ENCODE measurements at places on chromosomes 7 and 10.

DNA sequence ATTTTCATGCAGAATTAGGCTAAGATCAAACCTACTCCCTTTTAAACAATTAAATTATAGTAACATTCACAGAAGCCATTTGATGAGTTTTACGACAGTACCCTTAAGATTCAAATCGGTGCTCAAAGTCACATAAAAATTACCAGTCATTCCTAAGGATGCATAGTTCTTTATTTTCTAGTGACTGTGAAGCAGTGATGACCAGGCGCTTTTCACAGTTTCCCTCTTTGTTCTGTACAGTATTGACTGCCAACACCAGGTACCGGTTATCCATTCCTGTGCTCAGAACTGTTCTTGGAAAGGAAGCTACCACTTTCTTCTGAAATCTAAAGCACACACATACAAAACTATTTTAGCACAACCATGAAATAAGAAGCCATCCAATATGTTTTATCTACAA, 1.9 kb downstream of the DNA2 start:
- DNase-seq, result no peak

GRCh38 chr10:69089638-69090599, 2.0 kb downstream of the SRGN start:
- no peak for DNase-seq

DNA sequence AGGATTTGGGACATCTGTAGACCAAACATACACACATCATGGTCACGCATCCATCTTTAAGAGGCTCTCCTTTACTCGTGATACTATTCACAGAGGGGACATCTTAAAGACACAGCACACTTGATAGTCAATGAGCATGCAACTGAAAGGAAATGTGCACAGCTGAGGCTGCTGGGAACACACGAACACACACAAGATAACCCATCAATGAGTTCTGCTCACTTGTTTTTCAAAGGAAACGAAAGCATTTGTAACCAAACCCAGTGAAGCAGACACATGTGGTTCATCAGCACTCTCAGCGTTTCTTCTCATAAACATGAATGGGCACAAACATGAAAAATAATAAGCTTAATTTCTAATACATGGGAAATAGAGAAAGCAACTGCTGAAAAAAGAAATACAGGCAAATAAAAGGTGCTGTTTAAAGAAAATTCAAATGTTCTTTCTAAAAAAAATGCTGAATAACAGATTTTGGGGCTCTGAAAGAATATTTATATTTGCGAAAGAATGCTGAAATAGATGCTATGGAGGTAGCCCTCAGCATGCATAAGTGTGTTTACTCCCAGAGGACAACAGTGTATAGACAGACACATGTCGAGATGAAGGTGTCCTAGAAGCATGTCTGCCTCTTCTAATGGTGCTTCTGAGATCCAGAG, 59.7 kb upstream of the LAMB4 start:
- DNase-seq, result no peak

- no peak for DNase-seq
Observed at GRCh38 chr7:68610701-68611100, 987.6 kb upstream of the AUTS2 start.

DNA sequence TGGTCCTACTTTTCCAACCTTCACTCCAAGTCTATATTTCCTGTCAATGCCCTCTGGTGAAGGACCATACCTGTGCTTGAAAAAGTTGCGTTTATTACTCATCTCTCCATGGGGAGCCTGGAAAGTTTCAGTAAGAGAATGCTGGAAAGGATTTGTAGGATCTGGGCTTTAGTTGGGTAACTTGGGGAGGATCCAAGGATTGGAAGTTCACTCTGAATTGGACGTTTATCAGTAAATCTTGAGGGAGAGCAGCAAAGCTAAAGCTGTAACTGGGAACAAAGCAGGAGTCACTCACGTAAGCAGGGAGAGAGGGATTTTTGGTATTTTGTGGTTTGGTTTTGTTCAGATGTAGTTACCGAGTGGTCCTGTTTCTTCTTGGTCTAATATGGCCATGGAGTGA, 51.4 kb upstream of the NPVF start:
- DNase-seq, result no peak

- DNase-seq, result peak; percentile 77
Observed at GRCh38 chr7:92751902-92752901, 84.2 kb downstream of the CDK6 start.

DNA sequence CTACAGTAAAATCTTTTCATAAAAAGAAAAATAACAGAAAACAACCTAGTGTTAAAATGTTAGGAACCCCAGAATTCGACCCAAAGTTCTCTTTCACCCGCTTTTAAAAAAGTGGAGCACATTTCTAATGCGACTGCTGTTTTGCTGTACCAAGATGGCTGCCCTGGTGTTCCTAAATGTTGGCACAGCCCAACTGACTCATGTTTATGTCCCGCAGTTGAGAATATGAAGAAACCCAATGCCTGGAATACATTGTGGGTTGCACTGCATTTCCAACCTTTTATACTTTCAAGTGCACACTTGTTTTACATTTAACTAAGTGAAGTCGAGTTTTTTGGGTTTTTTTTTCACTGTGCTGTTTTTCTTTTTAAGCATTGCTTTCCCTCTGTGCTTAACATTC, 944 bp downstream of the STEAP1B start:
- no peak for DNase-seq

DNA sequence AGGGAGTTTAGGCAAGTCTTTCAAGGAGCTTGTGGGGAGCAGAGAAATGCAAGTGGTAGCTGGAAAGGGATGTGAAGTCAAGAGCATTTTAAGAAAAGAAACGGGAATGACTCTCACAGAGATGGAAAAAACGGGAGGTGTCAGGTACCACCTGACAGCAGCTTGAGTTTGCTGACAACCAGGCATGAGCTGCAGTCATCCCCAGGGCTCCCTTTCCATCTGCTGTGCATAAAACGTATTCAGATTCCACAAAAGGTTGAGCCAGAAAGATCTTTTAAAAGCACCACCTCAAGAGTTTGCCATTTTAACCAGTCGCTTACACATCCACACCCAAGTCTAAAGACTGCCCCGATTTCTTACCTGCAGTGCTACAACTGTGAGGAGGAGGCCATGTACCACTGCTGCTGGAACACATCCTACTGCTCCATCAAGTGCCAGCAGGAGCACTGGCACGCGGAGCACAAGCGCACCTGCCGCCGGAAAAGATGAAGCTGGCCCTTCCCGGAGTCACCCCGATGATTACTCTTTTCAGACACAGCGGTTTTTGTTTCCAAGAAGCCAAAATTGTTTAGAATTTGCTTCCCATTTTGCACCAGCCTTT, 116.8 kb downstream of the ZMYND11 start:
- no peak for DNase-seq

GRCh38 chr7:141483044-141483443, 68.2 kb upstream of the AGK start:
- no peak for DNase-seq

DNA sequence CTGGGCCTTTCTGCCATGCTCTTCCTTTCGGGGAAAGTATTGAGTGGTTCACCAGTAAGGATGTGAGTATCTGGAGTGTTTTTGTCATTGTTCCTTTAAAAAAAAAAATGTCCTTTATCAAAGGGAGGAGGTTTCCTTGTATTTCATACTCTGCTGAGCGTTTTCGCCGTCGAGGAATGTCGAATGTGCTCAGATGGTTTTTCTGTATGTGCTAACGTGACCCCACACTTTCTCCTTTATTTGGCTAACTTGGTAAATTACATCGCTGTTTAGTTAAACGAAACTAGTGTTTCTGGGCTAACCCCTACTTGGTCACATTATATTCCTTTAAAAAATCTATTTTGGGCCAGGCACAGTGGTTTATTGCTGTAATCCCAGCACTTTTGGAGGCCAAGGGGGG, 45.9 kb downstream of the INPP5A start:
- no peak for DNase-seq

- DNase-seq, result peak; percentile 63
Observed at GRCh38 chr7:88278881-88279280, 27.8 kb downstream of the STEAP4 start.

GRCh38 chr7:17501441-17502212, 203.2 kb downstream of the AHR start:
- DNase-seq, result no peak

DNA sequence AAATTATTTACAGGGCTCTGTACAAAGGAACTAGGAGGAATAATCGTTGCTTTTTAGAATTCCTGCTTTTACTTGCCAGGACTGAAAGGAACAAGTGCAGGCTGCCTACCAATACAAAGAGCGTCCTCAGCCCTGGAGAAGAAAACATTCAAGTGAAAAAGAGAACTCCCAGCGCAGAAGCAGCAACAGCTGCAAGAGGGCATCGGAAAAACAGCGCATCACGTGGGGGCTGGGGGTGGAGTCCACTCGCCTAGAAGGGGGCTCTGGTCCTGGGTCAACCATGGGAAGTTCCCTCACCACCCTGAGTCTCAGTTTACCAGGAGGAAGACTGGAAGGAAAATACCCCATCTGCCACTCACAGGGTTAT, 385 bp upstream of the C10orf90 start:
- DNase-seq, result no peak

DNA sequence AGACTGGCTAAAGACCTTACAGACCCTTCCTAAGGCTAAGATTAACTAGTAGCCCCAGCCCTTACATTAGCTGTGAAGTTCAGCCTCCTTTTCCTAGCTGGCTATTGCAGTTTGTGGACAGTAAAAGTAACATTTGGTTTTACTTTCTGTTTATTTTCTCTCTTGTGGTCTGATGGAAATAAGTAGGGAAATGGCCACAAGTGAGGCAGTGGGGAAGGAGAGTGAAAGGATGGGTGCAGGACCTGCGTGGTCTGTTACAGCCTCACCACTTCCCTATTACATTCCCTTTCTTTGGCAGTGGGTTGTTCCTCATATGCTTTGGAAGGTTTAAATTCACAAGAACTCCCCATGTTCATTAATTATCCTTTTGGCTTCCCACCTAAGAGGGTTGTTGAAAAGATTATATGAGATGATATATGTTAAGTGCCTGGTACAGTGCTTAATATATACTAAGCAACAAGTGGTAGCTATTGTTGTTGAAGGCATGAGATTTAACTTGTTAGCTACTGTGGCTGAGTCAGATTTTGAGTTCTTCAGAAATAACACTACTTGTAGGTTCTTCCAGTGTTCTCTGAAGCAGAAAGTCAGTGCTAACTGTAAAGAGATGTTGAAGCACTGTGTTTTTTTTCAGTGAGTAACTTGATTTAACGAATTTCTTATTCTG, 181.7 kb downstream of the ST7 start:
- no peak for DNase-seq

GRCh38 chr10:127694580-127695193, 42.3 kb upstream of the FOXI2 start:
- no peak for DNase-seq

- no peak for DNase-seq
Observed at GRCh38 chr7:157596471-157596870, 259.7 kb downstream of the DNAJB6 start.

DNA sequence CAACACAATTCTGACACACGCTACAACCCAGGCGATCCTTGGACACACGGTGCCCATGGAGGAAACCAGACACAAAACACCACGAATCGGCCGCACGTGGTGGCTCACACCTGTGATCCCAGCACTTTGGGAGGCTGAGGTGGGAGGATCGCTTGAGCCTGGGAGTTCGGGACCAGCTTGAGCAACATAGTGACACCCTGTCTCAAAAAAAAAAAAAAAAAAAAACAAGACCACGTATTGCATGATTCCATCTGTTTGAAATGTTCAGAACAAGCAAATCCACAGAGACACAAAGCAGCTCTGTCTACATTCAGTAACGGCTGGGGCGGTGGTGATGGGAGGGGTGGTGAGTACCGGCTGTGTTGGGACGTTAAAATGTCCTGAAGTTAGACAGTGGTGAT, 25.2 kb downstream of the ADAP1 start:
- DNase-seq, result no peak

All from kidney epithelial cell (primary cell).